ENCODE measurements at places on chromosomes 1 and 21. TPM values are rescaled to one million over a fixed set of nuclear protein-coding genes. Genes with fewer than 3 reads are reported as not detected.

ADORA3 gene
- 0.74 TPM for total RNA-seq

GLMP gene
- total RNA-seq = 8.9 TPM

PLCH2 gene
- total RNA-seq = 9.1 TPM

SPATA45 gene
- total RNA-seq = 0.49 TPM

C1QC gene
- 5.2 TPM for total RNA-seq

ADSS2 gene
- 46.0 TPM for total RNA-seq

ZNF648 gene
- 0.25 TPM for total RNA-seq

RORC gene
- under 0.01 TPM for total RNA-seq

ZMPSTE24 gene
- 35.2 TPM for total RNA-seq

GNL2 gene
- 29.0 TPM for total RNA-seq

F13B gene
- not detected for total RNA-seq

COL11A1 gene
- total RNA-seq = 27.3 TPM

NBPF10 gene
- 0.74 TPM for total RNA-seq

KIAA1614 gene
- 3.0 TPM for total RNA-seq

TNFRSF18 gene
- not detected for total RNA-seq

RSPH1 gene
- 0.98 TPM for total RNA-seq

DYRK3 gene
- total RNA-seq = 12.8 TPM

KCNK2 gene
- total RNA-seq = 59.0 TPM

ATP1A4 gene
- total RNA-seq = under 0.01 TPM

CD244 gene
- not detected for total RNA-seq

OR2T29 gene
- not detected for total RNA-seq

ADORA1 gene
- 9.1 TPM for total RNA-seq

ELAPOR1 gene
- total RNA-seq = 15.0 TPM

OPTC gene
- not detected for total RNA-seq

MR1 gene
- 0.49 TPM for total RNA-seq

SELENON gene
- 16.5 TPM for total RNA-seq

GUK1 gene
- total RNA-seq = 109 TPM

AK5 gene
- 18.2 TPM for total RNA-seq

OTUD7B gene
- 4.4 TPM for total RNA-seq

FALEC gene
- not detected for total RNA-seq

CYP4X1 gene
- total RNA-seq = 13.8 TPM

LYSMD1 gene
- 13.5 TPM for total RNA-seq

TTC39A gene
- total RNA-seq = 0.49 TPM

HFM1 gene
- total RNA-seq = 33.9 TPM

CAMK2N1 gene
- 74.3 TPM for total RNA-seq

ADAMTS1 gene
- total RNA-seq = 7.1 TPM

C1QA gene
- total RNA-seq = 3.2 TPM

FAM163A gene
- 0.25 TPM for total RNA-seq

MFSD2A gene
- total RNA-seq = 18.7 TPM

IFNAR1 gene
- total RNA-seq = 48.2 TPM

SMPDL3B gene
- total RNA-seq = 0.25 TPM

ERRFI1 gene
- total RNA-seq = 10.3 TPM

Measured in temporal lobe (tissue), 4 donors.